ENCODE measurements at places on chromosomes 3 and 15.

DNA sequence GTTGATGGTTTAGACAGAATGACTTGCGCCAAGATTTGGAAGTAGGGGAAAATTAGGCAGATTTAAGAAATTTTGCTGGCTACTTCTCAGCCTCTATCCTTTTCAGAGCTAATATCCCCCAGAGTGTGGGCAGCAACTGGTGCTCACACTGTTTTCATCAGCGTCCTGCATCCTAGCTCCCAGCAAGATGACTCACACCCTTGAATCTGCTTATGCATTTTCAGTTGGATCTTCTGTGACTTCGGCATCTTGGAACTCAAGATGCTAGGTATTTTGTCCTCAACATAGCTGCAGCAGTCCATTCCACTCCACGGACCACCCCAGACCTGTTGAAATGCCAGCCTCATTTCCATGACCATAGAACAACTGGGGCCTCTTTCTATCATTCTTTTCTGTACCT is 336.1 kb upstream of the NR2F2 start:
- no peak for DNase-seq

GRCh38 chr3:48038971-48039481 is 22.8 kb upstream of the MAP4 start:
- DNase-seq, result no peak

- no peak for DNase-seq
Observed at GRCh38 chr15:83739629-83740028, 85.7 kb downstream of the ADAMTSL3 start.

DNA sequence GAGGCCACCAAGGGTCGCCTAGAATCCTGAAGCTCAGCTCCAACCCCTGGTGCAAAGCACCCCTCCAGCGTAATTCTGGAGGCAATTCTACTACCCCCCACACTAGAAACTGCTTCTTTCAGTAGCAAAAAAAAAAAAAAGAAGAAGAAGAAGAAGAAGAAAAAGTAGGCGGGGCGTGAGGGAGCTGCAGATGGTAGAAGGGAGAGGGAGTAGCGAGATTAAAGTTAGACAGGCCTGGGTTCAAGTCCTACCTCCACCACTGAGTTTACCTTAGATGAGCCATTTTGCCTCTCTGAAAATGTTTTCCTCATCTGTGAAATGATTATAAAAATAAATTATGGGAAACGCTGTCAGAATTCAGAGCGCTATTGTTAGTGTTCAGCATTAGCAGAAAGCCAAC is 913 bp downstream of the FAM174B start:
- DNase-seq, result no peak

DNA sequence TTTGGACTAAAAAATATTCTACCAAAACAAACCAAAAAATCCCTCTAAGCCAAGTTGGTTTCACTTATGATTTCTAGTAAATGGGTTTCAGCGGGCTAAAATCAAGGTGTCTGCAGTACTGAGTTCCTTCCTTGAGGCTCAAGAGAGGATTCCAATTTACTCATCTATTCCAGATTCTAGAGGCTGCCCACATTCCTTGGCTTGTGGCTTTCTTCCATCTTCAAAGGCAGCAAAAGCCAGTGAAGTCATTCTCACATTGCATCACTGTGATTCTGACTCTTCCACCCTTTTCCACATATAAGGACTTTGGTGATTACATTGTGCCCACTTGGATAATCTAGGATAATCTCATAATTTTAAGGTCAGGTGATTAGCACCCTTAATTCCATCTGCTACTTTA is 48.1 kb downstream of the DPPA2 start:
- DNase-seq, result no peak

DNA sequence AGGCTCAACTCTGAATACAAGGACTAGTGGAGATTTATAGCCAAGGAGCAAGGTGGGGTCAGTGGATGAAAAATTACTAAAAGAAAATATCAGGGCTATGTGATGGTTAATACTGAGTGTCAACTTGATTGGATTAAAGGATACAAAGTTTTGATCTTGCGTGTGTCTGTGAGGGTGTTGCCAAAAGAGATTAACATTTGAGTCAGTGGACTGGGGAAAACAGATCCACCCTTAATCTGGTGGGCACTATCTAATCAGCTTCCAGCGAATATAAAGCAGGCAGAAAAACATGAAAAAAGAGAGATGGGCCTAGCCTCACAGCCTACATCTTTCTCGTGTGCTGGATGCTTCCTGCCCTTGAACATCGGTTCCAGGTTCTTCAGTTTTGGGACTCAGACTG is 14.4 kb upstream of the SENP7 start:
- DNase-seq, result no peak

DNA sequence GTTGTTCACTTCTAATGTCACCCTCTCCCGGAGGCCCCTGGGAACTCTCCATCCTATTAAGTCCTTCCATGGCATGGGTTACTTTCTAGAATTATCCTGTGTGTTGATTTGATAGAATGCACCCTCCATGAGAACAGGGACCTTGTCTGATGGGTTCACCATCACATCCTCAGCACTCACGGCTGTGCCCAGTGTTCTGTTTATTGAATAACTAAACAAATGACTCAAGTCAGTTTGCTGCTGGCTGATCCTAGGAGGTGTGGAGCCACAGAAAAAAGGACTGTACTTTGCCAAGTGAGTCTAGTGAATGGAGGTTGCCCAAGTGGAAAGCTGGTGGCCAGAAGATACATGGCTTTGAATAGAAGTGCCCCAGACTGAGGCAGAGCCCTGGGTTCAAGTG is 48.5 kb upstream of the RAB6B start:
- DNase-seq, result no peak

DNA sequence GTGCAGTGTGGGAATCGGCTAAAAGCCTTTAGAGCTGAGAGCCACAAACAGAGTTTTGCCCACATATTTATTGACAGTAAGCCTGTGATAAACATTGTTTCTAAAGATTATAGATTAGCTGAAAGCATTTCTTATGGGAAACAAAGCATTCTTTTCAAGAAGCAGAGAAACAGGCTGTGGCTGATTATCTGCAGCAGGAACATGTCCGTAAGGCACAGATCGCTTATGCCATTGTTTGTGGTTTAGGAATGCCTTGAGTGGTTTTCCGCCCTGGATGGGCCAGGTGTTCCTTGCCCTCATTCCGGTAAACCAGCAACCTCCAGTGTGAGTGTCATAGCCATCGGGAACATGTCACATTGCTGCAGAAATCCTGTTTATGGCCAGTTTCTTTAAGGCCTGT is 12.5 kb downstream of the XYLB start:
- no peak for DNase-seq

DNA sequence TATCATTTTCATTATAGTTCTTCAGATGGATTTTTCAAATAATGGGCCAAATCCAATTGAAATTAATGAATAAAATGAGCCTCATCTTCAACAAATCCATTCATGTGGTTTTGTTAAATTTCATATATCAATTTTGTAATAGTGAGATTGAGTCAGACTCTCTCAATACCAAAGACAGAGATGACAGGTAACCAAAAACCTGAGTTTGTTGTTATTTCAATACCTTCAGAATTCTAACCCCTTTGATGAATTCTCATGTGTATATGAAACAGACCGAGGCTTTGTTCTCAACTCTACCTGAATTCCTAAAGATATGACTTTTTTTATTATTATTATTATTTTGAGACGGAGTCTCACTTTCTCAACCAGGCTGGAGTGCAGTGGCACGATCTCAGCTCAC is 92.8 kb downstream of the FOXP1 start:
- no peak for DNase-seq

- no peak for DNase-seq
Observed at GRCh38 chr3:5217824-5218595, 30.5 kb downstream of the EDEM1 start.

DNA sequence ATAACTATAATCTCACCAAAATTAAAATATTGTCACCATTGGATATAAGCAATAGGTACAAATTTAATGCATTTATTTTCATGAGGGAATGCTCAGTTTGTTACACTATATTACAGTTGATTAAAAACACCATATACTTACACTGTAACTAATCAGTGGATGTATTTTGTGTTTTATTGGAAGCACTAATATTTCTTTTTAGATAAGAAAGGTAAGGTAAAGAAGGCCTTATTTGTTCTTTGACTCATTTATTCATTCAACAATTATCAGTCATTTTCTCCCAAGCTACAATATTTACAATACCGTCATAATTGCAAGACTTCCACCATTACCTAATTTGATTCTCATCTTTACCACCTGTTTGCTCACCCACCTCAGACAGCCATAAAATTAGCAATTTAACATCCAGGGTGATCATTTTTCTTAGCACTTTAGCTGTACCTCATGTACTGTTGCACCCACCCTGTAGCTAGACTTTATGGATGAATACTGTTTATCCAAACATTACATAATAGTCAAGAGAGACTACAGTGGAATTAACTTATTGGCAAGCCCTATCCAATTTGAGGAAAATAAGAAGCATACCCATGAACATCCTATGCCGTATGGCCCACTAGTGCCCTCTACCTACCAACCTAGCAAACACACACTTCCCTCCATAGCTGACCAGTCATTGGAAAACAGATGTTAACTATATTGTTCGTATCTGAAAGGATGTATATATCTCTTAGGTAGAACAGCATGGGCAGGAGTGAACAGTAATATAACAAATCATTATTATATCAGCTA is 229.6 kb downstream of the BBX start:
- DNase-seq, result no peak

GRCh38 chr3:62884096-62884870 is 9.1 kb upstream of the CADPS start:
- no peak for DNase-seq

DNA sequence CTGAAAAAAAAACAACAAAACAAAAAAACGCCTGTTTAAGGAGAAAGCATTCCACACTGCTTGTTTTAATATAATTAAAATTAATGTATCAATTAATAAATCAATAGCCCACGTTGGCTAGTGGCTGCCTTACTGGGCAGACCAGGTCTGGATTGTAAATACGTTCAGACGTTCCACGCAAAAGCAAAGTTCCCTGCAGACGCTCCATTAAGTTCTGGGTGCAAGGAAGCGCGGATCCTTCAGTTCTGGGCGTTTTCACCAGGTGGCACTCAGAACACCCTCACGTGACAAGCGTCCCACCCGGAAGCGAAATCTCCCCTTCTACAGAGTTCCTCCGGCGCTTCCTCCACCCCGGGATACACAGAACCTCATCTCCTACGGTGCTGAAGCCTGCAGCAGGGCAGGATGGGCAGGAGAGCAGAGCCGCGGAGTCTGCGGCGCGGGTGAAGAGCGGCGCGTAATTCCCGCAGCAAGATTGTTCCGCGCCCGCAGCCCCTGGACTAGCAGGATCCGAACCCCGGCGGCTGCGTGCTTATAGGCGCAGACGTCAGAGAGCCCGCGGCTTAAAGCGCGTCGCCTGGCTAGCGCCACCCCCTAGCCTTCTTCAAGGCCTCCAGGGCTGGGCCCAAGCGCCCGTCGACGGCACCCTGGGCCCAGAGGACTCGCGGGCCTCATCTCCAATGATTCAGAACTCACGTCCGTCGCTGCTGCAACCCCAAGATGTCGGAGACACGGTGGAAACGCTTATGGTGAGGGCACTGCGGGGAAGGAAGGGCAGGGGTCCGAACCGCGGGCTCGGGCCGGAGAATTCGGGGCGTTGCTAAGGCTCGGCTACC is at the start of gene SLC25A38:
Gene SLC25A38 (plus strand): TSS at position 326 of the 836 bp plus-strand sequence. CDS start 355 bp downstream, at position 681.
- DNase-seq, result peak; percentile 63

- DNase-seq, result no peak
Observed at GRCh38 chr15:63366451-63366850, 15.2 kb downstream of the CA12 start.

GRCh38 chr3:194686816-194687637 is 1.3 kb downstream of the FAM43A start:
- DNase-seq, result no peak

DNA sequence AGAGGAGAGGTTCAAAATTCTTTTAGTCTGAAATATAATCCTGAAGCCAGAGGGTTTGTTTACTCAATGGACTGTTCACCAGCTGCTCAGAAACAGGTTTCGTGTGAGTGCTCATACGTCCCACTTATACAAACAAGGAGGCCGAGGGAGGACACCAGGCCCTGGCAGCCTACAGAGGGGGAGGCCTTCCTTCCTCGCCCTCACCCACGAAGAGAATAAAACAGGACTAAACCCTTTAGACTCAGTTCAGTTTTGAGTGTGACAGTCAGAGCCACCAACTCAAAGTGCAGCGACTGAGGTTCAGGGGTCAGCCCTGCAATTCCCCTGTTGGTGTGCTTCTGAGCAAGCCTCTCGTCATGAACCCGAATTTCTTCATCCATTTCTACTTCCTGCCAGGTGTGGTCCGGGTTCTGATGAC is 17.3 kb downstream of the FAM174B start:
- DNase-seq, result no peak

DNA sequence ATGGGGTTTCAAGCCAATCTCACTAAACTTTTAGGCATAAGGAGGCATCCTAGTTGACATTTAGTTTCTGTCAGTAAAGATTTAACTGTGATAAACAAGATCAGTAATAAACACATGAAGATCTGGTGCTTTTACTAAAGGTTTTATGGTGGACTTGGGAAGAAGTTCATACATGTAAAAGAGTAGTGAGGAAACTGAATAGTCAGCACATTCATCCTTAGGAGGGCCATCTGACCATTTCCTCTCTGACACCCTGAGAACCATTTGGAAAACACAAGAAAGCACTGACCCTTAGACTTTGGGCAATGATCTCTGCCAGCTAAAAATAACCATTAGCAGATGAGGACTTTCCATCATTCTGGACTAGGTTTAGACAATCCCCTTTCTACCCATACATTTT is 1040.9 kb downstream of the AGBL1 start:
- no peak for DNase-seq

GRCh38 chr3:190644766-190645165 is 130.9 kb downstream of the IL1RAP start:
- no peak for DNase-seq

DNA sequence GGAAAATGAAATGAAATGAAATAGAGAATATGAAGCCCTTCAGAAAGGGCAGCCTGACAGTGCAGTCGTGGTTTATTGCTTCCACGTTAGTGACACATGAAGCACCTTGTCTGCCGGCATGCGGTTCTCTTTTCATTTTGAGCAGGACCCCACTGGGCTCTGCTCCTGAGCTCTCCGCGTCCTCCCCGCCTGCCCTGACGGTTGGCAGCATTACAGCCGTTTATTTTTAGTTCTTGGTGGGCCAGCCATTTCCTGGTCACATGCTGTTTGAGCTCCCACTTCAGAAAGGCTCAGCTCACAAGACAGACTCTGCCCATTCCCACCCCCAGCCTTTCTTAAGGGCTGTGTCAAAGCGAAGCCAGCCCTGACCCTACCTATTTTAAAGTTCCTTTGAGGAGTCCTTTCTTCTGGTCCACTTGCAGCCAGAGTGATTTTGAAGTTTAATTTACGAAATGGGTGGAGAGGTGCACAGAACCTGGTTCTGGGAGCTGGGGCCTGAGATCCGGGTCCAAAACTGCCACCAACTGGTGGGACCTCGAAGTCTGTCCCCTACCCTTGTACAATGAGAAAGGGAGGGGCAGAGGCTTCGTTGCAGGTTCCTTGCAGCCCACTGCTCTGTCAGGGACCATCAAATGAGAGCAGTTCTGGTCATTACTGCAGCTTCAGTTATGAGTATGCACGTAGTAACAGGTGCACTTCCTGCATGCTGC is 60.1 kb downstream of the MGLL start:
- DNase-seq, result no peak

GRCh38 chr15:74159773-74160172 is 13.7 kb upstream of the ISLR start:
- DNase-seq, result no peak
